ENCODE measurements at places on chromosomes 13 and 19. TPM values are rescaled to one million over a fixed set of nuclear protein-coding genes. Genes with fewer than 3 reads are reported as not detected.

DNA sequence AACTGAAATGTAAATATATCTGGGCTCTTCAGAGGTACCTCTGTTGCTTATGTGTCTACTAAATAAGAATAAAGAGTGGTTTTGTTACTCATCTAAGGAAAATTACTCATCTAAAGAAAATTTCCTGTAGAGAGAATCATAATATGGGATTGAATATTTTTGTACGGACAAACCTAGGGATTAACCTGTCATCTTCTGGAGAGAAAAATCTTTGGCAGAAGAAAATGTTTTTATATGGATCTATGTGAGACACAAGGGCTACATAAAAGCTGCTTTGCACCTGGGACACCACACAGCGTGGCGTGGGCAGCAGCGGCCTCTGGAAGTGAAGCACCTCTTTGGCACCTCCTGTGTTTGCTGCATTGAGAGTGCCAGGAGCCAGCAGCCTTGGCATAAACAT lies 242.9 kb upstream of the DACH1 start:
- no peak overlapping the region for H3K4me3 ChIP-seq
- no peaks in the 10 kb centered on the region for H3K27me3 ChIP-seq
- no peak for DNase-seq
- H3K4me1 ChIP-seq: no peaks in the 10 kb centered on the region

GRCh38 chr13:83905641-83906040 lies 23.4 kb upstream of the SLITRK1 start:
- no peak overlapping the region for H3K4me3 ChIP-seq
- H3K4me1 ChIP-seq: no peaks in the 10 kb centered on the region
- DNase-seq: no peak
- H3K27ac ChIP-seq: no peak overlapping the region

DNA sequence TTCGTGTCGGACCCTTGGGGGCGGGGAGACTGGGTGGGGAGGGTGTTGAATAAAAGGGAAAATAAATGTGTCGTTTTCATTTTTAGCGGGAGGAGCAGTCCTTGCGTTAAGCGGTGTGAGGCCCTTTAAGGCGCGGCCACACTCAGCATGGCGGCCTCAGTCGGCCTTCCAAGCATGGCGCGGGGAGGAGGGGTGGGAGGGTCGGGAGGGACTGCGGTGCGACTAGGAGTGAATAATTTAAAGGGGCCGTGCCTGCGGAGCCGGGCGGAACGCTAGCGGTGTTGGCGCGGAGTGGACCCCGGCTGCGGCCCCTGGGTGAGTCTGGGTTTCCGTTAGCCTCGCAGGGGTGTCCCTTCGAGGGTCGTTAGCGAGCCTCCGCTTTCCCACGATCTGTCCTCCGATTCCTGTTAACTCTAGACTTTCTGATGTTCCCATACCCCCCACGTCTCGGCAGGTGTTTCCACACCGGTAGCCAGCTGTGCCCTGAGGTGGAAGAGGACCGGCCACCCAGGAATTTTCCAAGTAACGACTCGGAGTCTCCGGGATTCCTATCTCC lies 1.5 kb upstream of the PNPLA6 start:
- peaks cover 50% of the 10 kb centered on the region for H3K36me3 ChIP-seq
- peak overlapping the region; percentile 91 for H3K4me3 ChIP-seq
- H3K4me1 ChIP-seq: peaks cover 13% of the 10 kb centered on the region
- H3K27ac ChIP-seq: peak overlapping the region; percentile 91
- H3K27me3 ChIP-seq: no peaks in the 10 kb centered on the region
- peak; percentile 97 for DNase-seq

- no peaks in the 10 kb centered on the region for H3K4me1 ChIP-seq
- H3K4me3 ChIP-seq: no peak overlapping the region
- no peak for DNase-seq
Measured at GRCh38 chr13:24463078-24463477, 49.5 kb downstream of the PARP4 start.

DNA sequence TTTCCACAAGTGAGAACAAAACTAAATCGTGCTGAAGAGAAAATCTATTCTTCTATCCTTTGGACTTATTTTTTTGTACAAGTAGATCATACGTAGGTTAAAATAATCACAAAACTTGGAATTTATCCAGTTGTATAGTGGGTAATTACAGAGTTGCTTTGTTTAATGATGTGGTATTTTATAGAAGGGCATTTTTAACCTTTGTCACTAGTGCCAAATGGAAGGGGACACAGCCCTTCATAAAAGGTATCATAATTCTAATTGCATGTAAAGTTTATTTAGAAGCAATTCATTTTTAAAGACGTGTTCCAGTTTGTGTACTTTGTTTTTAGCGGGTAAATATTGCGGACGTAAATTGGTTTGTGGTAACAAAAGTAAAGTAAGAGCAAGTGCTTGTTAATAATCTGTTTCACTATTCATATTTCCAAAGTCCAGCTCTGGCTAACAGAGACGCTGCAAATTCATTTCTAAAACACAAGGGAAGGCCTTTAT lies 99.5 kb downstream of the ERCC5 start:
- H3K4me3 ChIP-seq: no peak overlapping the region
- H3K27ac ChIP-seq: no peak overlapping the region
- DNase-seq: peak; percentile 4
- no peaks in the 10 kb centered on the region for H3K36me3 ChIP-seq
- no peaks in the 10 kb centered on the region for H3K4me1 ChIP-seq

DNA sequence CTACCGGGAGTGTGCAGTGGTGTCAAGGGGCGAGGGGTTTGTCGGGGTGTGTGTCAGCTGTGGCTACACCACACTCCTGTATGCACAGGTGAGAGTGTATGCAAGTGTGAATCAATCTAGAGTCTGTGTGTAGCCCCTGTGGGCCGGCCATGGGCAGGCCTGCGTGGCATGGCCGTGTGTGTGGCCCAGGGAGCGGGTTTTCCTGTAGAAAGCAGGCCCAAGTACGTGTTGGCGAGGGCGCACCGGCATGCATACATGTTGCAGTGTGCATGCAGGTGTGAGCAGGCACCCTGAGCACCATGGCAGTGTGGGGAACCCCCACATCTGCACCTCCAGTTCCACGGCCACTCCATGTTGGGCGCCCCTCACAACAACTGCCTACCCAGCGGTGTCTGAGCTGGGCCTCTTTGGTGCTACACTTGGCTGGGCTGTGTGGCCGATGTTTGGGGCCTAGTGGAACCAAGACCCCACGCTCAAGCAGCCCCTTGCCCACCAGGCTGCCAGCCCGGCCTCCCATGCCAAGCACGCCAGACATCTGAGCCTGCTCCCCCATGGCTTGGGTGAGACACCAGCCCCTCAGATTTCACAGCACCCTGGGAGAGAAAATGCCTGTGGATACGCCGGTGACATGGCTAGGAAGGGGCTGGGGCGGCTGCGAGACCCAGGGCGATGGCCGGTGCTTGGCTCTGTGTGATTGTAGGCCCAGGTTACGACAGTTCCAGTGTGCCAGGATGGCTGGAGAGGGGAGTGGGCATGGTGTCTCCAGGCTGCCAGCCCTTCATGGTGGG lies 2.1 kb downstream of the NFIX start:
- peaks cover 14% of the 10 kb centered on the region for H3K36me3 ChIP-seq
- H3K27me3 ChIP-seq: no peaks in the 10 kb centered on the region
- peak overlapping the region; percentile 88 for H3K27ac ChIP-seq
- no peak for DNase-seq
- peaks cover 68% of the 10 kb centered on the region for H3K4me1 ChIP-seq

DNA sequence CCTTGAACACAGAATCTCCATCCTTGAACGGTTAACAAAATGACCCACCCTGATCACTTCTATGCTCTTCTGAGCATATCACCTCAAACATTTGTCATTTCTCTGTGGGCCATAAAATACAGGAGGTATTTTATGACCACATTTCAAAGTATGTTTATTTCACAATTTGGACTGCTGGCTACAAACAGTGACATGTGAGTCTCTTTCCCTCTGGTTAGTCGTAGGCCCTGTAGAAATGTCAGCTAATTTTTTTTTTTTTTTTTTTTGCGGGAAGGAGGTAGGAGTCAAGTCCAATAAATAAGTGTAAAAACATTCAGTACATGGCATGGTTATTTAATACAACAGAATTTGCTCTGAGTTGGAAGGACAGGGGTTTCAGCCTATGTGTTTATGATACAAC lies 70.7 kb downstream of the FOXO1 start:
- DNase-seq: no peak
- peak overlapping the region; percentile 61 for H3K27ac ChIP-seq
- H3K27me3 ChIP-seq: no peaks in the 10 kb centered on the region

- no peak for DNase-seq
- no peaks in the 10 kb centered on the region for H3K27me3 ChIP-seq
- H3K4me1 ChIP-seq: peaks cover 11% of the 10 kb centered on the region
- H3K27ac ChIP-seq: no peak within 1 kb of the TSS
Measured at GRCh38 chr19:42132030-42132628, at the start of gene POU2F2. POU2F2 (minus strand) TSS chr19:42132446; CDS start chr19:42132411, 35 bp downstream.

- H3K27ac ChIP-seq: no peak overlapping the region
- DNase-seq: no peak
- H3K27me3 ChIP-seq: no peaks in the 10 kb centered on the region
- H3K4me3 ChIP-seq: no peak overlapping the region
- H3K4me1 ChIP-seq: no peaks in the 10 kb centered on the region
Measured at GRCh38 chr13:91184244-91184926, 163.1 kb upstream of the MIR17HG start.

GRCh38 chr13:30689752-30690151 lies 45.6 kb upstream of the ALOX5AP start:
- DNase-seq: no peak
- peak overlapping the region; percentile 64 for H3K4me3 ChIP-seq
- peak overlapping the region; percentile 65 for H3K27ac ChIP-seq
- no peaks in the 10 kb centered on the region for H3K36me3 ChIP-seq

GRCh38 chr13:51814825-51815650 lies 11.1 kb upstream of the DHRS12 start:
- no peak for DNase-seq
- H3K4me1 ChIP-seq: peaks cover 19% of the 10 kb centered on the region
- no peak overlapping the region for H3K27ac ChIP-seq
- no peaks in the 10 kb centered on the region for H3K27me3 ChIP-seq
- H3K36me3 ChIP-seq: no peaks in the 10 kb centered on the region
- peak overlapping the region; percentile 30 for H3K4me3 ChIP-seq

GRCh38 chr13:28056970-28057712 lies 43.2 kb downstream of the FLT3 start:
- peaks cover 24% of the 10 kb centered on the region for H3K27me3 ChIP-seq
- H3K27ac ChIP-seq: no peak overlapping the region
- H3K4me1 ChIP-seq: no peaks in the 10 kb centered on the region
- no peak for DNase-seq

- no peak overlapping the region for H3K4me3 ChIP-seq
- no peak for DNase-seq
- no peaks in the 10 kb centered on the region for H3K4me1 ChIP-seq
- no peak overlapping the region for H3K27ac ChIP-seq
- no peaks in the 10 kb centered on the region for H3K36me3 ChIP-seq
Measured at GRCh38 chr13:94415500-94416237, 63.8 kb downstream of the DCT start.

- DNase-seq: no peak
- no peaks in the 10 kb centered on the region for H3K27me3 ChIP-seq
- H3K36me3 ChIP-seq: no peaks in the 10 kb centered on the region
Measured at GRCh38 chr19:29118389-29118788, 94.6 kb downstream of the UQCRFS1 start.

DNA sequence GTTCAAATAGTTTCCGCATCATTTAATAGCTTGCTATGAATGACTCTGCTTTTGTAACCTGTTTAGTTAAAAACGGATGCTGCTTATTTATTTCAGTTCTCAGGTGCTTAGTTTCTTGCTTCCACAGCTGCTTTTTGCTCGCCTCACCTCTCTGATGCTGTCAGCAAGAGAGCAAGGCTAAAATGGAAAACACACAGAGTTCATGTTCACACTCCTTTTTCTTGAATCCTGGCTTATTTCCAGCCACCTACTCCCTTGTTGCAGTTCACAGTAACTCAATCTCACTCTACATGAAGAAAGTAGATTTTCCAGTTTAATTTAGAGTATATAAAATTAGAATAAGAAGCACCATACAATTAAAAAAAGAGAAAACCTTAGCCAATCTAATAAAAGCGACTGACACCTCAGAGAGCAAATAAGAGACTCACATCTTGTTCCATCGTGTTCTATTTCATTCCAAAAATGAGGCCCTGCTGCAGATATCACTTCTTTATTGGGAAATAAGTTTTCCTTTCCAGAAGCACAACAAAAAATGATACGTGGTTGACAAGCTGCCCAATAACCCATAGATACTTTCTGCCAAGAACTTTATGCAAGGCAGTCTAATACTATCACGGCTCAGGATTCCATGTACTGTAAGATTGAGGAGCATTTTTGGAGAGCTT lies 326.1 kb upstream of the SLITRK1 start:
- no peaks in the 10 kb centered on the region for H3K4me1 ChIP-seq
- H3K36me3 ChIP-seq: no peaks in the 10 kb centered on the region
- no peaks in the 10 kb centered on the region for H3K27me3 ChIP-seq
- no peak overlapping the region for H3K27ac ChIP-seq

DNA sequence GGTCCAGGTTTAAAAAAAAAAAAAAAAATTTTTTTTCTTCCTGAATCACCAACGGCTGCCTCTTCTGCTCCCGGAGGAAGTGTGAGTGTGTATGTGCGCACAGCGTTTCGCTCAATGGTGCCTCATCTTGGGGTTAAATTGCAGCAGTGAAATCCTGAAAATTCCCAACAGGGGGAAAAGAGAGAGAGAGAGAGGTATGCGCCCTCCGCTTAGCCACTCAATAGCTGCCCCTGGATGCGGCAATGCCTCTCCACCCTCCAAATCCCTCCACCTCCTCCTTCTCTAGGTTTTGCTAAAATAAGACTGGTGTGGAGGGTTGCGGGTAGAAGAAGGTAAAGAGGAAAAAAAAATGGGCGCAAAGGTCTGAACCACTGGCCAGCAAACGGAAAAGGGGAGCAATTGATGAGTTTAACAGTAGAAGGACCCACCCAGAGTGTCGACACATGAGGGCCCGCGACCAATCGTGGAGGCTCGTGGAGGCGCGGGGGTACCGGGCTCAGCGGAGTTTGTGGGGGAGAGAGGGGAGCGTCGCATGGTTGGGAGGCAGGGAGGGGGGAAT lies 853 bp upstream of the CACNA1A start:
- H3K4me1 ChIP-seq: peaks cover 11% of the 10 kb centered on the region
- no peak overlapping the region for H3K27ac ChIP-seq
- DNase-seq: no peak
- H3K36me3 ChIP-seq: no peaks in the 10 kb centered on the region

DNA sequence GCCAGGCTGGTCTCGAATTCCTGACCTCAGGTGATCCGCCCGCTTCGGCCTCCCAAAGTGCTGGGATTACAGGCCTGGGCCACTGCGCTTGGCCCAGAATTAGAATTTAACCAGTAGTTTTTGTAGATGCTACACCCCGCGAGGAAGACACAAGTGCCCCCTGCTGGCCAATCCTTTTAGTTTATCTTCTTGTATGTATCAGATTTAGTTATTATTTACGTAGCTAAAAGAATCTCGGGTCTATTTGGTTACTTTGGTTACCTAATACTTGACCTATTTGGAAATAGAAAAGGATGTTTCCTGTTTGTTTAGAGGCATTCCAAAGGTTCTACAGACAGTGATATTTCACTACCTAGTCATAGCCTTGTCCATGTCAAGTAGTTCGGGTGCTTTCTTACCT lies 22.0 kb downstream of the MUC16 start:
- no peaks in the 10 kb centered on the region for H3K4me1 ChIP-seq
- H3K4me3 ChIP-seq: no peak overlapping the region
- no peaks in the 10 kb centered on the region for H3K36me3 ChIP-seq
- H3K27ac ChIP-seq: no peak overlapping the region

- H3K27ac ChIP-seq: peak overlapping the region; percentile 76
- DNase-seq: no peak
- H3K4me3 ChIP-seq: no peak overlapping the region
- peaks cover 92% of the 10 kb centered on the region for H3K4me1 ChIP-seq
- H3K36me3 ChIP-seq: peaks cover 32% of the 10 kb centered on the region
Measured at GRCh38 chr13:33109271-33109697, 93.1 kb downstream of the KL start.

The ZNF577 gene
- total RNA-seq: 11.1 TPM

The SERPINE3 gene
- total RNA-seq: not detected

The KASH5 gene
- total RNA-seq: not detected

The FGF22 gene
- total RNA-seq: 0.80 TPM

The ZNF20 gene
- 3.2 TPM for total RNA-seq

The HIPK4 gene
- total RNA-seq: under 0.01 TPM

The ERICH4 gene
- not detected for total RNA-seq
